Suppressor macrophage (primary cell): ENCODE measurements at places on chromosomes 5 and 9.

- DNase-seq, result no peak
Measured at GRCh38 chr5:149294872-149295829, 23.5 kb downstream of the AFAP1L1 start.

GRCh38 chr5:89981878-89982773 is 427.4 kb downstream of the CETN3 start:
- no peak for DNase-seq

DNA sequence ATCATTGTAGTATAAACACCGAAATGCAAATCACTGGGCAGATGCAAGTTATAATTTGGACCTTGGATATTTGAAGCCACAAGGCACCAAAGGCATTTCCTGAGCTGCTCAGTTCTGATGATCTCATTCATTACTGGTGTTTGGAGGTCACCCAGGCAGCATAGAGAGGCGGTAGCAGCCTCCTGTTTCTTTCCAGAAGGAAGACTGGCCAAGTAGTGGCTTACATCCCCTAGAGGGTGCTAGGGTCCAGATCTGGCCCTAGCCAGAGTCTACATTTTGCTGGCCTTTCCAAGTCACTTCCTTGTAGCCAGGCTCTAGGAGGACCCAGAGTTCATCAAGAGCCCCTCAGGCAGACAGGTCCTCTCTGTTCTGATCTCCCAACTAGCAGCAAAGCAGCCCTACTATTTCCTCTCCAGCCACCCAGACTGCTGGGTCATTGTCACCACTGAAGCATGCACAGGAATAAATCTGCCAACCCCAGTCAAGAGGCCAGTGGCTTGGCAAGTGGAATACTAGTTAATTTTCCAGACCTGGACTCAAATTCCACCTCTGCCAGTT is 33.4 kb upstream of the TTC1 start:
- DNase-seq, result peak; percentile 17

DNA sequence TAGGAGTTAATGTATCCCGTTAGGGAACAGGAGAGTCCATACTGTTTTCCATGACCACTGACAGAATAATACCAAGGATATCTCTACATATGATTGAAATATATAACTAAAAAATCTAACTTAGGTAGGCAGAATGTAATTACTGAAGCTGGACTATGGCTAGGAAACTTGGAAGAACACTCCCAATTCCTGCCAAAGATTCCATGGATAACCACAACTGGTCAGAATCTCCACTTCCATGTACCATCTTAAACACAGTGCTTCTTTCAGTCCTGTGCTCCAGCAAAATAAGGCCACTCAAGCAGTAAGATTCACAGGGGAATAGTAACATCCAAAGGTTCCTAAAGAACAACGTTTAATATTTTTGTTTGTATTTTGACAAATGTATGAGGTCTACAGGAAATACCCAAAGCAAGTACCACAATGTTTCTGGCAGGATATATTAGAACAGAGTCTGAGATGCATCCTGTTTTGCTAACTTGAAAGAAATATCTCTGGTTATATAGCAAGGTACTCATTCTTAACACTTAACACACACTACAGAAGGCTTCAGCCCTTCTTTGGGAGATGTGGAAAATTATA is 295.0 kb downstream of the ADAMTS6 start:
- DNase-seq, result no peak

DNA sequence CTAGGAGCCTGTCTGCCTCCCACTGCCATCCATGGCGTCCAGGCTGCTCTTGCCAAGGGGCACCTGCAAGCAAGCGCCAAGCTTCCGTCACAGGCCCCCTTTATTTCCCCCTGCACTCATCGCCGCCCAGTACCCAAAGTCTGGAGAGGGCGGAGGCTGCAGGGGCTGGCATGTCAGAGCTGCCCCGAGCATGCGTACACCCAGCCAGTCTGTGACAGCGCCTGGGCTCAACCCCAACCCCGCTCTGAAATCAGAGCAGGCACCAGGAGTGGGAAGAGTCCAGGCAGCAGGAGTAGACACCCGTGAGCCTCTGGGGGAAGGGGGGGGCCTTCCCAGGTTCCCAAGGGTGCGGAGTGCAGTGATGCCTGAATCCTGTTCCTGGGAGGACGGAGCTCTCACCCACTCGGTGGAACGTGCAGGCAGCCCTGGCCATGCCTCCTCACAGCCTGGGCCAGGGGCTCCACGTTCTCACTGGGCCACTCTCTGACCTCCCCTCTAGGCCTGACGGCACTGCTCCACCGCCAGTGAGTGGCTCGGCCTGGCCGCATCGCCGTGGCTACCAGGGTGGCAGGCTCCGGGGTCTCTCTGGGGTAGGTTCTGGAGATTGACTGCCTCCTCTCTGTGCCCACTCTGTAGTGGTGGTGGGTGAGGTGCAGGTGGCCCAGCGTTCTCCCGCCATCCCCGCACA is 469.0 kb downstream of the CDH9 start:
- no peak for DNase-seq

- DNase-seq, result no peak
Measured at GRCh38 chr5:39732166-39732565, 307.4 kb upstream of the DAB2 start.
